A549 treated with CpdA at 1 μM for 4 hours (cell line): ENCODE measurements at places on chromosomes 3 and 15. TPM values are rescaled to one million over a fixed set of nuclear protein-coding genes. Genes with fewer than 3 reads are reported as not detected.

UQCC5 gene
- 50.9 to 73.7 TPM (median 62.1 TPM) in 5 replicates for total RNA-seq

NGLY1 gene
- total RNA-seq: 18.9 to 20.4 TPM (median 19.1 TPM) in 5 replicates

CEP19 gene
- 3.1 to 3.6 TPM (median 3.4 TPM) in 5 replicates for total RNA-seq

SENP8 gene
- 0.90 to 1.9 TPM (median 1.5 TPM) in 5 replicates for total RNA-seq
